Stimulated activated CD4-positive, alpha-beta T cell treated with anti-CD3 and anti-CD28 coated beads, TNF-alpha, amount 100 ng/mL, for 48 hours (primary cell): ENCODE measurements at places on chromosomes 1 and 21.

DNA sequence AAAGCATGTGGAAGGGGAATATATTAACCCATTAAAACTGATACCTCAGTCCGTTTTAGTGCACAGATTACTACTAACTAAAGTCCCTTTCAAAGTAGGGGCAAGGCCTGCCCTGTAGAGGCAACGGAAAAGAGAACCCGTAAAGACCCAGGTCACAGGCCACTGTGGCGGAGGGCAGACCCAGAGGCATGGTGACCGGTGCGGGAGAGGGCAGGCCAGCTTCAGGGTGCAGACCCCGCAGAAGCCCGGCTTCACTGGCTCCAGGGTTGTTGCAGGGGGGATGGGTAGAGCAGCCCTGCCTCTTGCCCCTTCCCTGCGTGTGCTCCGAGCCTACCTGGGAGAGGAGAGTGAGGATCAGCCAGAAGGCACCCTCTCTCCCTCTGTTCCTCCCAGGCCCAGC, 17.7 kb downstream of the CNTN2 start:
- DNase-seq = no peak

DNA sequence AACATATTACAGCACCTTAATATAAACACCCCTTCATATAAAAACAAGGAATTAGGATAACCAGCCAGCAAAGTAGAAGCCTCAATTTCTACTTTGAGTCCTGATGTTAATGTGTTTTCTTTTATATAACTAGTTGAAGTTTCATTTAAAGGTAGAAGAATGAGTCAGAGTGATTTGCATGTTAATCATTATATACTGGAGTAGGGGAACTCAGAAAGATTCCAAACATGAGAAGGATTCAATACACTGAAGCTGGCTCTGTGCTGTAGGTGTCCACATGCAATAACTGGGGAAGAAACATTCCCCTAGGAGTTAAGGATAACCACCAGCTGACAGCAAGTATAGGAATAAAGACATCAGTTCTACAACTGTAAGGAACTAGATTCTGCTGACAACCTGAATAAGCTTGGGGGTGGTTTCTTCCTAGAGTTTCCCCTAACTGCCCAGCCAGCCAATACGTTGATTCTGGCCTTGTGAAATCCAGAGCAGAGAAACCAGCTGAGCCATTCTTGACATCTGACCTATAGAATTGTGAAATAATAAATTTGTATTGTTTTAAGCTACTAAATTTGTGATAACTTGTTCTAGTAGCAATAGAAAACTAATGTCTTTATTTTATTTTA, 33.4 kb upstream of the RNPC3 start:
- DNase-seq = no peak

- no peak for DNase-seq
These were observed 32.9 kb downstream of the TENT5C start for GRCh38 chr1:117638759-117639158.

DNA sequence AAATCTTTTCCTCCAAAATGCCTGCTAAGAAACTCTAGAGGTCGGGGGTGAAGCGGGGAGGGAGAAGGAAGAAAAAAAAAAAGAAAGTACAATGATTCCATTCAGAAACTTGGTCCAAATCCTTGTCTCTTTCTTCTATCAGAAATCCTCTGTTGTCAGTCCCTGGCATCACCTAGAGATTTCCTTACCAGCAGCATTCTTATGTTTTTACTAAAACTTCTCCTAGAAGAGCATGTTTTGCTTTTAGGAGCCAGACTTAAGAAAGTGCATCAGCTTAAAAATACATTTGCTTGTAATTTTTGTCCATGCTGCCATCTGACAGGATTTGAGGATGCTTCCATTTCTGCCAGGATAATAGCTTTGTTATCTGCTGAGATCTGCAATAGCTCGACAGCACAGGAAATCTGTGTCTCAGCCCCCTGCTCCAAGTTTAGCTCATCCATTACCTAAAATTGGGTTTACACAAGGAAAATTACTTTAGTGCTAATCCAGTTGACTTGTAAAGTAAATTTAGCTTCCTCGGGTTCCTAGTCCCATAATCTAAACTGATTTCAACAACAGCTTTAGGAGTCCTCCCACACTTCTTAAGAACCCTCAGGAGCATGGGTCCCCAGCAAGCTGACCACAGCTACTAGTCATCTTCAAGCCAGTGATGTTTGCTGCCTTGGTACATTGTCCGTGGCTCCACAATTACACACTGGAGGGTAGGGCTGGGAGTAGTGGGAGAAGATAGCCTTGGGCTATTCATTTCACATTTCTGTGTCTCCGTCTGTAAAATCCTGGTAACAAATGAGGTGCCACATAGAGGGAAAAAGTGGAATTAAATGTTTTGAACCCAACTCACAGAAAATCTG, 92.3 kb upstream of the UBE2U start:
- DNase-seq = no peak

GRCh38 chr1:117501281-117501680, 104.6 kb upstream of the TENT5C start:
- no peak for DNase-seq

GRCh38 chr1:53274026-53274425, 35.7 kb upstream of the MAGOH start:
- DNase-seq = no peak
